A549 treated with Hydrocortisone at 1 μM for 4 hours (cell line): ENCODE measurements at places on chromosomes 12 and 14. TPM values are rescaled to one million over a fixed set of nuclear protein-coding genes. Genes with fewer than 3 reads are reported as not detected.

The EID3 gene
- 5.5 to 8.8 TPM (median 6.1 TPM) in 5 replicates for total RNA-seq

The PAPOLA gene
- 77.3 to 91.6 TPM (median 85.6 TPM) in 5 replicates for total RNA-seq

The CLEC4D gene
- total RNA-seq = not detected in 5 replicates

The RARG gene
- total RNA-seq = 21.3 to 25.1 TPM (median 24.2 TPM) in 5 replicates

The CCDC91 gene
- 16.5 to 25.0 TPM (median 21.8 TPM) in 5 replicates for total RNA-seq

The OR4E2 gene
- not detected in 5 replicates for total RNA-seq

The WNT5B gene
- total RNA-seq = 1.6 to 3.3 TPM (median 3.0 TPM) in 5 replicates

The OR4K1 gene
- not detected in 5 replicates for total RNA-seq

The MANSC4 gene
- total RNA-seq = not detected in 5 replicates

The NAV3 gene
- 5.8 to 8.1 TPM (median 7.5 TPM) in 5 replicates for total RNA-seq

The VPS33A gene
- 18.4 to 21.6 TPM (median 19.3 TPM) in 5 replicates for total RNA-seq

The DENND5B gene
- total RNA-seq = 10.3 to 13.4 TPM (median 13.0 TPM) in 5 replicates

The CDH24 gene
- total RNA-seq = 3.2 to 4.5 TPM (median 4.3 TPM) in 5 replicates

The PTPN6 gene
- total RNA-seq = 9.5 to 13.3 TPM (median 11.7 TPM) in 5 replicates

The SLC2A3 gene
- 4.3 to 7.1 TPM (median 5.3 TPM) in 5 replicates for total RNA-seq

The ESYT1 gene
- total RNA-seq = 63.6 to 69.7 TPM (median 65.9 TPM) in 5 replicates

The SLC10A1 gene
- not detected in 5 replicates for total RNA-seq

The TSFM gene
- total RNA-seq = 63.4 to 77.1 TPM (median 70.8 TPM) in 5 replicates

The B3GNT4 gene
- total RNA-seq = 0.62 to 0.86 TPM (median 0.79 TPM) in 5 replicates

The OTX2 gene
- not detected in 5 replicates for total RNA-seq

The RAB3IP gene
- total RNA-seq = 12.1 to 16.4 TPM (median 15.6 TPM) in 5 replicates

The KCNH5 gene
- total RNA-seq = 0.01 to 0.05 TPM (median 0.02 TPM) in 3 of 5 replicates, not detected in the others

The OR6C76 gene
- total RNA-seq = not detected in 5 replicates

The SMCO3 gene
- total RNA-seq = not detected in 5 replicates

The MYF5 gene
- total RNA-seq = not detected in 5 replicates

The C12orf56 gene
- total RNA-seq = 0.03 to 0.05 TPM in 2 of 5 replicates, not detected in the others

The SENP1 gene
- 9.5 to 16.5 TPM (median 11.1 TPM) in 5 replicates for total RNA-seq

The MYBPC1 gene
- total RNA-seq = not detected in 5 replicates

The FBRSL1 gene
- 79.5 to 102 TPM (median 92.0 TPM) in 5 replicates for total RNA-seq

The IPO4 gene
- total RNA-seq = 74.1 to 86.9 TPM (median 75.7 TPM) in 5 replicates

The KCNA5 gene
- not detected in 5 replicates for total RNA-seq

The ZNF10 gene
- total RNA-seq = 1.1 to 1.9 TPM (median 1.3 TPM) in 5 replicates

The KRT72 gene
- 0.07 TPM in 1 of 5 replicates, not detected in the others for total RNA-seq

The RIN3 gene
- 19.8 to 22.4 TPM (median 21.1 TPM) in 5 replicates for total RNA-seq

The TAS2R7 gene
- not detected in 5 replicates for total RNA-seq

The EMC9 gene
- total RNA-seq = 46.8 to 61.3 TPM (median 57.0 TPM) in 5 replicates

The RFX4 gene
- total RNA-seq = 0.03 TPM in 1 of 5 replicates, not detected in the others

The ANGEL1 gene
- total RNA-seq = 6.2 to 8.7 TPM (median 8.0 TPM) in 5 replicates
